ENCODE measurements at places on chromosomes 13 and 19. TPM values are rescaled to one million over a fixed set of nuclear protein-coding genes. Genes with fewer than 3 reads are reported as not detected.

Gene ATXN8OS
- not detected for total RNA-seq

Gene TEX101
- total RNA-seq, result not detected

Gene PTPRH
- not detected for total RNA-seq

Gene C19orf85
- not detected for total RNA-seq

Gene DMKN
- total RNA-seq, result 0.65 TPM

Gene SBSN
- not detected for total RNA-seq

Gene ZNF547
- 2.7 TPM for total RNA-seq

Gene URAD
- total RNA-seq, result not detected

Gene DCLK1
- total RNA-seq, result not detected

Gene ZSCAN18
- total RNA-seq, result 25.6 TPM

Gene OLFM2
- not detected for total RNA-seq

Gene ZSWIM9
- 8.7 TPM for total RNA-seq

Gene KLHL1
- total RNA-seq, result not detected

Gene TSC22D1
- total RNA-seq, result 6.8 TPM

Gene ZNF223
- 0.57 TPM for total RNA-seq

Gene LILRB4
- total RNA-seq, result not detected

Gene FRY
- 0.42 TPM for total RNA-seq

Gene C19orf38
- 0.44 TPM for total RNA-seq

Gene GPR12
- total RNA-seq, result not detected

Gene RAP2A
- 20.8 TPM for total RNA-seq

Gene HNRNPM
- total RNA-seq, result 334 TPM

Gene SYDE1
- 0.40 TPM for total RNA-seq

Gene KLK12
- total RNA-seq, result not detected

Gene MBD3L2
- total RNA-seq, result not detected

Gene DAZAP1
- total RNA-seq, result 295 TPM

Gene PSG3
- not detected for total RNA-seq

Gene IGSF23
- total RNA-seq, result not detected

Gene URI1
- total RNA-seq, result 69.4 TPM

Gene TINCR
- total RNA-seq, result 0.27 TPM

Gene DCT
- 0.11 TPM for total RNA-seq

Gene DUXA
- total RNA-seq, result not detected

Gene CACNA1A
- total RNA-seq, result 0.21 TPM

Gene PRKCG
- not detected for total RNA-seq

Gene AMER2
- total RNA-seq, result not detected

Gene MYO1F
- 35.4 TPM for total RNA-seq

Gene SOX1
- not detected for total RNA-seq

Gene SLC39A3
- 50.8 TPM for total RNA-seq

Gene LAIR1
- total RNA-seq, result 7.4 TPM

Gene LMTK3
- 3.8 TPM for total RNA-seq

Gene CEACAM4
- not detected for total RNA-seq

Gene IFI30
- 22.5 TPM for total RNA-seq

Gene ARHGAP33
- total RNA-seq, result 12.0 TPM

Gene TCF3
- total RNA-seq, result 109 TPM

Gene ERICH6B
- not detected for total RNA-seq

All from activated CD8-positive, alpha-beta memory T cell treated with anti-CD3 and anti-CD28 coated beads for 36 hours (primary cell).